Psoas muscle (tissue), 8 donors: ENCODE measurements at places on chromosomes 5 and 9. TPM values are rescaled to one million over a fixed set of nuclear protein-coding genes. Genes with fewer than 3 reads are reported as not detected.
A peak's percentile ranks its signal among the peaks of the same experiment; 100 is the strongest.

IL31RA gene
- 2.0 TPM for total RNA-seq

GABRA1 gene
- total RNA-seq, result not detected

CER1 gene
- total RNA-seq, result not detected

PGM5 gene
- 15.0 TPM for total RNA-seq

FST gene
- total RNA-seq, result 1.8 TPM

SPATA31D4 gene
- not detected for total RNA-seq

TRPM3 gene
- total RNA-seq, result not detected

TMEM252 gene
- total RNA-seq, result not detected

SLC36A3 gene
- not detected for total RNA-seq

NIM1K gene
- 0.25 TPM for total RNA-seq

CDC25C gene
- total RNA-seq, result not detected

ACER2 gene
- 1.9 TPM for total RNA-seq

CDH12 gene
- not detected for total RNA-seq

- no peaks in the 10 kb centered on the region for H3K27me3 ChIP-seq
- DNase-seq, result no peak
- no peaks in the 10 kb centered on the region for H3K36me3 ChIP-seq
- no peak overlapping the region for H3K27ac ChIP-seq
Observed at GRCh38 chr5:120630550-120630949, 166.4 kb downstream of the PRR16 start.

GRCh38 chr5:149641000-149641576 lies 59.8 kb downstream of the ARHGEF37 start:
- peak overlapping the region; percentile 62 for H3K4me3 ChIP-seq
- DNase-seq, result peak; percentile 70
- H3K27me3 ChIP-seq, result no peaks in the 10 kb centered on the region
- peaks cover 20% of the 10 kb centered on the region for H3K4me1 ChIP-seq
- no peaks in the 10 kb centered on the region for H3K36me3 ChIP-seq

DNA sequence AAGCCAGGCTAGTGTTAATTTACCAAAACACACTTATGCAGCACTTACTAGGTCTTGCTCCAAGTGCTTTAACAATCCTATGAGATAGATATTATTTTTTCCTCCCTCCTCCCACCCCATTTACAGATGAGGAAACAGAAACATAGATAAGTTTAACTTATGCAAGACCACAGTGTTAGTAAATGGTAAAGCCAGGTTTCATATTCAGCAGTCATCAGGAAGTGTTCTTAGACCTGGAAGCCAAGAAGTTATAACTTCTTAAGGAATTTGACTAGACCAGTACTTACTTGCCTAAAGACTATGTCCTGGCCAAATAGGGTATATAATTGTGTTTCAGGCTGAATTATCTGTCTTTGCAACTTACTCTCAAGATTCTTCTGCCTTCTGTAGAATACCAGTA lies 15.9 kb downstream of the ABHD17B start:
- H3K36me3 ChIP-seq, result no peaks in the 10 kb centered on the region
- no peak overlapping the region for H3K4me3 ChIP-seq
- no peak for DNase-seq
- no peaks in the 10 kb centered on the region for H3K27me3 ChIP-seq
- peaks cover 65% of the 10 kb centered on the region for H3K4me1 ChIP-seq
- H3K27ac ChIP-seq, result no peak overlapping the region

GRCh38 chr9:106930477-106930876 lies 67.5 kb downstream of the ZNF462 start:
- H3K36me3 ChIP-seq, result peaks cover 100% of the 10 kb centered on the region
- no peak overlapping the region for H3K4me3 ChIP-seq
- DNase-seq, result no peak
- H3K27ac ChIP-seq, result no peak overlapping the region

DNA sequence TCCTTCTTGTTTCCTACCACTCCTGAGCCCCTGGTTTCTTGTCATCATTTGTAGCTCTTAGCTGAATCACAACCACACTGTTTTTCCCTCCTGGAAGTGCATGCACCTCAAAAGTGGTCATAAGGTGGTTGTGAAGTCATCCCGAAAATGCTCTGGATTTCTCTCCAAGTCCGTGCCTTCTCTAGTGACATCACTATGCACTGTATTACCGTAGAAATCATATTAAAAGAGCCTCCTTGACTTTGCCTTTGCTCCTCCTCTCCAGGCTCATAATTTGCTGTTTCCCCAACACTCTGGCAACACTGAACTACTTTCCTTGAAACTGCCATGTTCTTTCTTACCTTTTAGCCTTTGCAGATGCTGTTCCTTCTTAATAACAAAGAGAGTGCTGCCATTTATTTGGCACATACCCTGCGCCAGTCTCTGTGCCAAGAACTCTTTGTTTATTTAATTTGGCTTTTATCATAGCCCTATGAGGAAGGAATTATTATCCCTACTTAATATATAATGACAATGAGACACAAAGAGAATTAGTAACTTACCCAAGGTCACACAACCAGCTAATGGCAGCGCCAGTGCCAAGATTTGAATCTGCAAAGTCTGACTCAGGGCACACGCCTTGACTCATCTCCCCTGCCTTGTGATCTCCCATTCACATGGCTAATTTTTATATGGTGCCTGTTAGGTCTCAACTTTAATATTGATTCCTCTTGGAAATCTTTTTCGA lies 115.4 kb downstream of the KIF4B start:
- H3K4me3 ChIP-seq, result no peak overlapping the region
- no peak for DNase-seq
- no peaks in the 10 kb centered on the region for H3K36me3 ChIP-seq
- no peak overlapping the region for H3K27ac ChIP-seq
- peaks cover 7% of the 10 kb centered on the region for H3K27me3 ChIP-seq

- peaks cover 18% of the 10 kb centered on the region for H3K4me1 ChIP-seq
- H3K27me3 ChIP-seq, result peaks cover 10% of the 10 kb centered on the region
- peak; percentile 76 for DNase-seq
- peak within 1 kb of the TSS; percentile 50 for H3K27ac ChIP-seq
- no peaks in the 10 kb centered on the region for H3K36me3 ChIP-seq
- peak within 1 kb of the TSS; percentile 69 for H3K4me3 ChIP-seq
Observed at GRCh38 chr9:137046088-137046787, at the start of gene NPDC1. NPDC1 (minus strand) TSS chr9:137046177; CDS start chr9:137045989, 188 bp downstream.

DNA sequence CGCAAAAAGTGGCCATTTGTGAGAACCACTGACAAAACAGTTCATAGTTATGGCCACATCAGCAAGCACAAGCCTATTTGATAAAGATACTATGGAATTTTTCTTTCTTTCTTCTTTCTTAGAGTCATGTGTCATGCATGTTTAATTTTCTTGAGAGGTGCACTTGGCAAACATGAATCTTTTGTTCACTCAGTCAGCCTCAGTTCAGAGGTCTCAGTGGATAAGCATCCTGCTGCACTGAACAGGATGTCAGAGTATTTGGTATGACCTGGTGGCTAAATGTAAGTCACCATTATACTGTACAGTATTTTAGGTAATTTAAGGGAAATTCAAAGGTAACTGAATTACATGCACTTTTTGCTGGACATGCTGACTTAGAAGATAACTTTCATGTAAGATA lies 5.4 kb downstream of the NNT start:
- no peaks in the 10 kb centered on the region for H3K27me3 ChIP-seq
- peak overlapping the region; percentile 67 for H3K27ac ChIP-seq
- H3K4me1 ChIP-seq, result peaks cover 39% of the 10 kb centered on the region
- H3K4me3 ChIP-seq, result no peak overlapping the region
- H3K36me3 ChIP-seq, result peaks cover 14% of the 10 kb centered on the region

GRCh38 chr5:137240285-137240684 lies 258.8 kb downstream of the SPOCK1 start:
- no peak overlapping the region for H3K27ac ChIP-seq
- no peaks in the 10 kb centered on the region for H3K27me3 ChIP-seq
- H3K36me3 ChIP-seq, result no peaks in the 10 kb centered on the region
- DNase-seq, result no peak

GRCh38 chr9:92328225-92328624 lies 2.5 kb downstream of the CENPP start:
- no peak for DNase-seq
- peaks cover 29% of the 10 kb centered on the region for H3K4me1 ChIP-seq
- H3K27me3 ChIP-seq, result no peaks in the 10 kb centered on the region
- H3K36me3 ChIP-seq, result peaks cover 2% of the 10 kb centered on the region
- H3K27ac ChIP-seq, result no peak overlapping the region
- H3K4me3 ChIP-seq, result no peak overlapping the region

DNA sequence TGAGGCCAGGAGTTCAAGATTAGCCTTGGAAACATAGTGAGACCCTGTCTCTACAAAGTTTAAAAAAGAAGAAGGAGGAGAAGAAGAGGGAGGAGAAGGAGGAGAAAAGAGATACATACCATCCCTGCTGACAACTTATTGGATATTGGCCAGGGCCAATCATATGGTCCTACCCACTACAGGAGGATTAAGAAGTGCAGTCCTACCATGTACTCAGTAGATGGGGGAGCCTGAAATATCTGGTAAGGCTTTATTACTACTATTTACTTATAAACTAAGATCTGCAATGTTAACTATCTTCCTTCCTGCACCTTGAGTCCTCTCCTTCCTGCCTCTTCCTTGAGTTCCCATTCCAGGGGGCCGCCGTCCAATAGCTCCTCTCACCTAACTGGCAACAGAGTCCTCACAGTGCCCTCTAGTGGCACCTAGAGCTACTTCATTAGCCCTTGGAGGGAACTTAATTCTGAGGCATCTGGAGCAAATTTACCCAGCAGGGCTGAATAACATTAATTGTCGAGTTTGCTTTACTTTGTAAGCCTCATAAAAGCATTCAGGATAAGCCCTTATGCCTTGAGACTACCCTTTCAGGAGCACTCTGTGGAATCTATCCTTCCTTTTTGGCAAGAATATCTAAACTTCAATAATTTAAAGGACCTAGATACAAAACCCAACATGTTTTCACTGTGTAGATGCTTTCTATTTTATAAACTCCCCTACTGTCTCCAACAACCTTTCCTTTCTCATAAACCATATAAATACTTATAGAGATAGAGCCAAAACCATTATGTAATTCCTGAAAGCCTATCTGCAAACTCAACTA lies 39.1 kb upstream of the RANBP6 start:
- DNase-seq, result peak; percentile 48
- no peaks in the 10 kb centered on the region for H3K27me3 ChIP-seq
- no peak overlapping the region for H3K27ac ChIP-seq
- H3K4me1 ChIP-seq, result no peaks in the 10 kb centered on the region
- H3K36me3 ChIP-seq, result no peaks in the 10 kb centered on the region

DNA sequence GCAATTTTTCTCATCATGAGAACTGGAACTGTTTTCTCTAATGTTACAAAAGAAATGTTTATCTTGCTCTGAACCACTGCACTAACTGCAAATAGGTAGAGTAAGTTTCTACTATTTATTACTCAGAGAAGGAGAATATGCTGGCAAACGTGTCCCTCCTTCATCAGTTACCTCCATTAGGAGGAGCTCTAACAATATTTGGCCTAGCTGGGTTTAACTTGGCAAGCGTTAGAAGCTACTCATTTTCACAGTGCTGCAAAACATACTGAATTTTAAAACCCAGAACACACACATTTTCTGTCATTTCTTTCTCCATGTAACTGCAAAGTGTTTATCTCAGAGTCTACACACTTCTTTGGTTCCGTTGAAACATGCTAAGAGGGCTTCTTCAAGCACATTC lies 101.0 kb upstream of the GABRG2 start:
- H3K27me3 ChIP-seq, result no peaks in the 10 kb centered on the region
- DNase-seq, result no peak
- H3K4me1 ChIP-seq, result no peaks in the 10 kb centered on the region

DNA sequence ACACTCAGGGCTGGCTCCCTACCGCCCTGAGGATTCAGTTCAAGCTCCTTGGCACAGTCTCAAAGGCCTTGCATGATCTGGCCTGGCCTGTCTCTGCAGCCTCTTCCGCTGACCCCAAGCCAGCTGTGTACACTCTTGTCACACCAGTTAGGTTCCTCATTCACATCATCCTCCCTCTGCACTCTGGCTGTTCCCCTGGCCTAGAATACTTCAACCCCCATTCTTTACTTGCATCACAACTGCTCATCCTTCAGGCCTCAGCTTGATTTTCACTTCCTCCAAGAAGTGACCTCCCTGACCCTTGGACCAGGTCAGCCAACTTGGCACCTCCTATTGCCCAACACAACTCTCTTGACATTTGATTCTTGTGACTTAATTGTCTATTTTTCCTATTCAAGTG lies 18.9 kb upstream of the PFDN1 start:
- H3K36me3 ChIP-seq, result no peaks in the 10 kb centered on the region
- peak overlapping the region; percentile 54 for H3K27ac ChIP-seq
- peak; percentile 52 for DNase-seq
- H3K27me3 ChIP-seq, result no peaks in the 10 kb centered on the region

GRCh38 chr9:68458918-68459317 lies 81.8 kb downstream of the TMEM252 start:
- H3K36me3 ChIP-seq, result no peaks in the 10 kb centered on the region
- no peak overlapping the region for H3K27ac ChIP-seq
- H3K27me3 ChIP-seq, result no peaks in the 10 kb centered on the region
- H3K4me3 ChIP-seq, result no peak overlapping the region

DNA sequence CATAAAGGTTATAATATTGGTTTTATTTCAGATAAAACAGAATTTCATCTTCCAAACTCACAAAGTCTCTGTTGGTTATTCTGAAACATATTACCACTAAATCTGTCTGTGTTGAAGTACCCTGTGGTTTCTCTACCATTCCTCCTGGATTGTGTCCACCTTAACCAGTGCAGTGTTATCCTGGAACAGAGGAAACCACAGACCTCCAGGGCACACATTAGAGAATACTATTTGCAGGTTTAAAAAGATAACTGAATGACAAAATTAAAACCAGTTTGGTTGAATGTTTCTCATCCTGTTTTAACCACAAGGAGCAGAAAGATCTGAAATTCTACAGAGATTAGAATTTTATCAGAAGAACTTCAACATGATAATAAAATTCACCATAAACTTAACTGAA lies 251.8 kb downstream of the CWC27 start:
- H3K36me3 ChIP-seq, result no peaks in the 10 kb centered on the region
- DNase-seq, result no peak
- H3K4me3 ChIP-seq, result no peak overlapping the region
- H3K4me1 ChIP-seq, result no peaks in the 10 kb centered on the region
- H3K27ac ChIP-seq, result no peak overlapping the region

- no peak for DNase-seq
- H3K4me3 ChIP-seq, result no peak overlapping the region
- H3K27me3 ChIP-seq, result no peaks in the 10 kb centered on the region
- H3K27ac ChIP-seq, result no peak overlapping the region
Observed at GRCh38 chr5:89351975-89352374, 469.0 kb upstream of the MEF2C start.

DNA sequence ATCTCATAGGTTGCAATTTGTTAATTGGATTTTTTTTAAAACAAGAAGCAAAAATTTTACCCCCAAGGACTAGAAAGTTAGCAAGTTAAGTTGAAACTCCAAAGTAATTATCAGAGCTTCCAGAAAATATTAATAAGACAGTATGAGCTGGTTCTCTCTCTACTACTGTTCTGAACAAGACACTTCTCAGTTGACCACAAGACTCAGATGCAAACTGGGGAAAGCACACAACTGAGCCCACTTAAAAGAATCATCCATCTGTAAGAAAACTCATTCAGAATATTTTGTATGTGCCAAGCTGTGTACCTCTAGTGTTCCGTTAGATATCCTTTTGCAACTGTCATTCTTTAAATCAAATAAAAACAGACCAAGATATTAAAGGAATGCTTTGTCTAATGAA lies 60.0 kb downstream of the MAP1B start:
- no peaks in the 10 kb centered on the region for H3K27me3 ChIP-seq
- H3K4me1 ChIP-seq, result no peaks in the 10 kb centered on the region
- no peak overlapping the region for H3K4me3 ChIP-seq
- no peaks in the 10 kb centered on the region for H3K36me3 ChIP-seq

GRCh38 chr5:40687321-40687720 lies 7.6 kb downstream of the PTGER4 start:
- no peak for DNase-seq
- no peak overlapping the region for H3K27ac ChIP-seq
- peak overlapping the region; percentile 76 for H3K4me3 ChIP-seq
- H3K36me3 ChIP-seq, result peaks cover 7% of the 10 kb centered on the region
